ENCODE measurements at places on chromosomes 7 and 10.

DNA sequence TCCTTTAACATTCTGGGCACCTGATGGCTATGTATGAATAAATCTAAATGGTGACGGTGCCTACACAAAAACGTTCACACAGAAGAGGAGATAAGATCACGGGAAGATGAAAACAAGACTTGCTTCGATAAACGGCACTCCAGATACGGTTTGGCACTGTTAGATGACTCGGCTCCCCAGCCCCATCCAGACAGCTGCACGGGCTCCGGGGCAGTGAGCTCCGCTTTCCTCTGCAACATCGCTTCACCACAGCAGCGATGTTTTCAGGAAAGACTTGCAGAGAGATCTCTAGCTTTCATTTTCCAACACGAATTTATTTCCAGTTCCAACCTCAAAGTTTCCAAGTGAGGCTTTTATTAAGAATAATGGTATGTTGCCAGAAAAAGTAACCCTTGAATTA is 132.1 kb downstream of the KLF6 start:
- DNase-seq: no peak

GRCh38 chr7:28479507-28479947 is 67.2 kb downstream of the CREB5 start:
- no peak for DNase-seq

- DNase-seq: no peak
These were observed 438.6 kb downstream of the TNS3 start for GRCh38 chr7:47143339-47143738.

- no peak for DNase-seq
These were observed 589.4 kb upstream of the MBL2 start for GRCh38 chr10:53361936-53362335.

DNA sequence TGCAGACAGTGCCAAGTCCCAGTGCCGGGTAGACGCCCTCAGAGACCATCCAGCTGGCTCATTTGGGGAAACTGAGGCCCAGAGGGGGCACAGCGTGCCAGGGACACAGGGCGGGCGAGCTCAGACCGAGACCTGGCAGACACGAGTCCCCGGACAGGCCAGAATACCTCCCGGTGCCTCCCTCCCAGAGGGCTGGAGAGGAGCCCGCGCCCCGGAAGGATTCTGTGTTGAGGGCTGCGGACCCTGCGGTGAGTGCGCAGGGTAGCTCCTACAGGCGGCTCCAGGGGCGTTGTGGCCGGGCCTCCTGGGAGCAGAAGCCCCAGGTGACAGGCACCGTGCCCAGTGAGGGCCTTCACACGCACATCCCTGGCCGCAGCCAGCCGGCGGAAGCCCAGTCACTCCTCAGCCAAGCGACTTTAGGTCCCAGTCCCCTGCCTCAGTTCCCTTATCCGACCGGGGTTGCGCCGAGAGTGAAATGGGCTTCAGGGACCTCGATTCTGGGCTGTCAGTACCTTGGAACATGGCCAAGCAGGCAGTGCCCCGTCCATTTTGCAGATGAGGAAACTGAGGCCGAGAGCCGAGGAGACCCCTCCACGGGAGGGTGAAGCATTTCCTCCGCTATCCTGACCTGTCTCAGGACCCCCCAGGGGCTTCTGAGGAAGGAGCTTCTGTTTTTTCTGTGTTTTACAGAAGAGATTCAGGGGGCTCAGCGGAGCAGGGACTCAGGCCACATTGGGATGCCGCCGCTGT is 73.6 kb downstream of the ELFN1 start:
- no peak for DNase-seq

- DNase-seq: no peak
These were observed 104.9 kb downstream of the CREB5 start for GRCh38 chr7:28517206-28517605.

GRCh38 chr7:145263886-145264285 is 428.0 kb upstream of the TPK1 start:
- DNase-seq: no peak

DNA sequence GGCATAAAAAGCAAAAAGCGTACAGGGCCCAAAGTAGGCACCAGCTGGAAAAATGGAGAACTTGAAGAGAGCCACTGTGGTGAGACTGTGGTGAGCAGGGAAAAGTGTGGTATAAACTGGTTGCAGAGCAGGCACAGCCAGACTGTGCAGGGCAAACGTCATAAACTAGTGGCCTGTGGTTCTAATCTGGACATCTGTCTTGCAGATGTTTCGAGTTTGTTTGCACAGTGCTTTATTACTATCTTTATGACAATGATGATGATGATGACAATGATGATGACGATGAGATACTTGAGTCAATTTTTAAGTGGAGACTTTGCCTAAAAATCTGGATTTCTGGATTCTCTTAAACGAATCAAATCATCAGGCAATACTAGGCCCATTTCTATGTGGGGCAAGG is 45.7 kb downstream of the SEMA3C start:
- DNase-seq: no peak

- no peak for DNase-seq
These were observed 184.5 kb downstream of the TRIL start for GRCh38 chr7:28773423-28774145.

DNA sequence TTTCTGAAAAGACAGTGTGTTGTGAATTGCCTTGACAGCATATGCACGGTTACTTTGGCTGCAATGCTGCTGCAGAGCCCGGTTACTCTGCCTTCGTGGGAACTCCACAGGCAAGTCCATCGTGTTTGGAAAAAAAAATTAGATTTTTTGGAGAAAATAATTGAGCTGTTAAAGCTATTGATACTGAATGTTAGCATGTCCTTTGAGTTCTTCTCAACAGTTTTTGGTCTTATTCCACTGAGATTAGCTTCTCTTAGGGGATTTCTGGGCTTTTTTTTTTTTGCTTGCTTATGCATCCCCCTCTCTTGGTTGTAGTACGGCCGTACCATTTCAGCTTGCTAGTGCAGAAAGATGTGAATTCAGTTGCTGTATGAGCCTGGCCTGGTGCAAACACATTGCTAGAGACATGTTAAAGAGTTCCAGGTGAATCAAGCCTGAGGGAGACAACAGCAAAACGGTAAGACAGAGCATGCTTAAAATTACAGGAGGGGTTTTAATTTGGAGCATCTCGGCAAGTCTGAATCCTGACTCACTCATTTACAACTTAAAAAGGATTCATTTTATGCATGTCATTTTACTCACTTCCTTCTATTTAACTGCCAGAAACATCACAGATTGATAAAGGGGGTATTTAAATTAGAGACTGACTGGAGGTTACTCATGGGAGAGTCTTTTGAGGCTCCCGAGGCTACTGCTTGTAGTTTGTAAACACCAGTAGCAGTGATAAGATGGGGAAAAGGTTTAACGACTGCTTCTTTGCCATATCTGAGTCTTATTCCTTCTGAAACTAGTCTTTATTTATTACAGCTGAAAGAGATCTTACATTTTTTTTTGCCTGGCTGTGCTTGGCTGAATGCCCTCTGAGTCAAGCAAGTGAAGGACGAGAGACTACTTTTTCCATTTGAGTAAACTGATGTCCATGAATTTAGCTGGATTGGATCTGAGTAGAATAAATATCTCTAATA is 113.7 kb downstream of the CDK14 start:
- no peak for DNase-seq

GRCh38 chr10:69973678-69974077 is 79.0 kb upstream of the MACROH2A2 start:
- DNase-seq: no peak

DNA sequence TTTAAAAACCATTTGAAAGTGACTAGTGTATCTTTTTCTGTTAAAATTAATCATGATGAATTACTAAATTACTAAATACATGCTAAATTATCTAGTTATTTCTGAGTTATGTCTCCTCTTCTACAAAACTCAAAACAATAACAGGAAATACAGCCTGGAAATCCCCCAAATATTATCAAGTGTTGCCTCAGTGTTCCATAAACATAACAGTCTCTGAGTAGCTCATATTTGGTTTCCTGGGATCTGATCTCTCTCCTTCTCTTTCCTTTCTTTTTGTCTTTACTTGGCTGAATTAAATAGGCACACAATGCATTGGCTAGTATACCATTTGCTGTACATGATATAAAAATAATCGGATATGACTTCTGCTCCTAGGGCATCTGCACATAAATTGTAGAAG is 277.6 kb upstream of the IGFBP3 start:
- no peak for DNase-seq

GRCh38 chr7:18890885-18891621 is 226.4 kb downstream of the TWIST1 start:
- DNase-seq: no peak

GRCh38 chr7:16810112-16810511 is 5.3 kb upstream of the AGR2 start:
- no peak for DNase-seq

DNA sequence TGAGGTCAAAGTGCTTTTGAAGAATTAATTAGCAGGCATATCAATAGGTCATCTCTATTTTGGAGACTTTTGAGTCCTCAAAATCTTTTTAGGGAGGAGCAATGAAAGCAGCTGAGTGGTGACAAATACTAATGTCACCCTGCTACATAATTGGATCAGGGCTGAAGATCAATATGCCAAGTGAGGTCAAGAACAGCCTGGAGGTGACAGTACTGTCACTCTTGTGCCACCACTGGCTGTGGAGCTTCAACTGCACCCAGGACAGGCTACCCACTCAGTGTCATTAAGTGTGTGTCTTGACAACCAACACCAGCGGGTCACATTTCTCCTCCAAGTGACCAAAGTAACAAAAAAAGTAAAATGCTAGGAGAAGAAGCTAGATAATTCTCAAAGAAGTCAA is 167.8 kb downstream of the DOCK4 start:
- no peak for DNase-seq

- DNase-seq: no peak
These were observed 65.8 kb upstream of the PRSS58 start for GRCh38 chr7:142323706-142324105.

- DNase-seq: no peak
These were observed 5.1 kb upstream of the SP8 start for GRCh38 chr7:20791538-20792434.

DNA sequence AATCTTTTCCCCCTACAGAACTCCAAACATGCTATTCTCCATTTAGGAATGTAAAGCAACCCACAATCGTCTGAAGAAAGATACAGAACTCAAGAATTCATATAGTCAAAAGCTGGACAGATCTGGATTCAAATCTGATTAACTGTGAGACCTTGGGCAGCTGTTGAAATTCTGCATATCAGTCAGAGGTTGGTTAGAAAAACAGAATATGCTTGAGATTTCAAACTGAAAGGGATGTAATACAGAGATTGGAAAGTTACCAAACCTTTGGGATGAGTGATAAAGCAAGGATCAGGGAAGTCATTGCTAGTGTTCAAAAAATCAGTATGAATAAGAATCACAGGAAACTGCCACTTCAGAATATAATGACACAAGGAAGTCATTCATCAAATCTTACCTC is 406.6 kb downstream of the HTR7 start:
- no peak for DNase-seq

GRCh38 chr7:100141555-100141949 is 7.2 kb upstream of the LAMTOR4 start:
- DNase-seq: no peak

GRCh38 chr10:104351919-104352318 is 1.7 kb upstream of the CFAP58 start:
- no peak for DNase-seq

GRCh38 chr10:11035301-11035991 is 17.8 kb downstream of the CELF2 start:
- no peak for DNase-seq

- no peak for DNase-seq
These were observed 44.3 kb downstream of the CPED1 start for GRCh38 chr7:121032645-121033460.

GRCh38 chr7:37385787-37386186 is 62.9 kb downstream of the ELMO1 start:
- no peak for DNase-seq

- DNase-seq: no peak
These were observed 131.6 kb downstream of the NRBF2 start for GRCh38 chr10:63264617-63265221.

DNA sequence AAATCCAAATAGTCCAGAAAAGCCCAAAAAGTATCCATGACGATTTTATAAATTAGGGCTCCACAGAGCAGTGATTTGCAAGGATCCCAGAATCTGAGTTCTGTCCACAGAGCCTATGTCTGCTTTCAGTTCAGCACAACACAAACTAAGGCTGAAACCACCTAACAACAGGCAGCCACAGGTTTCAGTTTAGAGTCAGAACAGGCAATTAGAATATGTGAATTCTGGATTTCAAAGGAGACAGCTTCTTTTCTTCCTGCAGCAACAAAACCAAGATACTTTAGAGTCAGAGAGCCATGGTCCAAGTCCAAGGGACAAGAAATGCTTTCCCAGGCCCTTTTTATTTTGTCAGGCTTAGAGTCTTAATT is 23.6 kb downstream of the IFIT3 start:
- DNase-seq: no peak

DNA sequence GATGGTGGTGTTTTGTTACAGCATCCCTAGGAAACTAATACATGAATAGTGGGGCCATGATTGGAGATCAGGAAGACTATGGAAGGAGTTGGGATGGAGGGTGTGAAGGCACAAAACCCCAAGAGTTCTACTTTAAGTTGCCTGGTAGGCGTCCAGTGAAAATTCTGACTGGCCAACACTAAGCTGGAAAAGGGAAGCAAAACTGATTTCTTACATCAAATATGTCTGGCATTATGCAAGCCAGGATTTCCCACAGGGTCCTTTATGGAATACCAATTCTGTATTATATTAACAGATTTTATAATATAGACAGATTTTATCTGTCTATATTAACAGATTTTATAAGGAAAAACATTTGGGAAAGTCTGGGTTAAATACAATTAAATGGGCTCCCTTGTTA is 16.2 kb downstream of the CPVL start:
- no peak for DNase-seq

- no peak for DNase-seq
These were observed 19.7 kb upstream of the FKBP9 start for GRCh38 chr7:32937344-32938174.

DNA sequence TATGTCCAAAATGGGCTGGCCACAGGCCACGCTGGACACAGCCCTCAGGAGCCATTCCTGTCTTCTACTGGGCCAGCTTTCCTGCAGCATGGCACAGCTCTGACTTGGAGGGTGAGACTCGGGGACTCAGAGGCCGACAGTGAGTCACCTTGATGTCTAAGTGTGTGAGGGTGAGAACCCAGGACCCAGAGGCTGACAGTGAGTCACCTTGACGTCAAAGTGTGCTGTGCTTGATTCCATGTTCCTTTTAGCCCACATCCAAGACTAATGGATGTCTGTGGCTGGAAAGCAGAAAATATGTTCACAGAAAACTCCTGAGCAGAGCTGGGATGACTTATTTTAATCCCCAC is 6.0 kb upstream of the FAM170B start:
- no peak for DNase-seq

DNA sequence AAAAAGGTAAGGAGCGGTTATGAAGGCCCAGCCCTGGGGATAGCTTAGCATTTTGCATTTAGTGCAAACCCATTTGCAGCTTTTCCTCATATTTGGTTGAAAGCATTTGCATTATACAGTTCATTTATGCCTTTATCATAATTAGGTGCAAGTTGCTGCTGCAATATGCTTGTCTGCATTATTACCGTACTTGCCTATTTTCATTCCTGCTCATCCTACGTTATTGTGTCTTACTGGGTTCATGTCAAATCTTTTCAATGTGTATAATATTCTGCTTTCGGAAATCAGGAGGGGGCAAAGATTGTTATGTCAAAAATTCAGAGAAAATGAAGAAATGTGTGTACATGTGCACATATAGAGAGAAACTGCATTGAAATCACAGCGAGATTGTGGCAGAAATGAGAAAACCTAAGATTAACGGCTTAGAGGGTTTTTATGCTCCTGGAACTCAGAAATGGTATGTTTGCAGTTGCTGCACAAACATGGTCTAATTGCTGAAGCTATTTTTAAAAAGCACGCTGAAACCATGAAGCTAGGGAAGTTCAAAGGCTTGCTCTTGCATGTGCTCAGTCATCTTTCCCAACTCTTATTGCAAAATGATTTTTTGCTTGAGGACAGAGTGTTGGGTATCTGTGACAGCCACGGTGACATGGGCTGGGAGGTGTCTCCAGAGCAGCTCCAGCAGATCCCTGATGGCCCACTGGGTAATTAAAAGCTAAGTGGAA is 613.2 kb downstream of the SDK1 start:
- no peak for DNase-seq
